ENCODE measurements at places on chromosomes 6 and 20.

GRCh38 chr6:129183681-129184301 is 300.9 kb downstream of the LAMA2 start:
- peak; percentile 33 for DNase-seq

- no peak for DNase-seq
Observed at GRCh38 chr6:138443979-138444378, 40.0 kb downstream of the HEBP2 start.

GRCh38 chr20:59988141-59988540 is 29.9 kb downstream of the CDH26 start:
- no peak for DNase-seq

GRCh38 chr6:134539865-134540323 is 222.0 kb upstream of the SGK1 start:
- DNase-seq: no peak

- no peak for DNase-seq
Observed at GRCh38 chr20:36066777-36067176, 87.8 kb upstream of the EPB41L1 start.

DNA sequence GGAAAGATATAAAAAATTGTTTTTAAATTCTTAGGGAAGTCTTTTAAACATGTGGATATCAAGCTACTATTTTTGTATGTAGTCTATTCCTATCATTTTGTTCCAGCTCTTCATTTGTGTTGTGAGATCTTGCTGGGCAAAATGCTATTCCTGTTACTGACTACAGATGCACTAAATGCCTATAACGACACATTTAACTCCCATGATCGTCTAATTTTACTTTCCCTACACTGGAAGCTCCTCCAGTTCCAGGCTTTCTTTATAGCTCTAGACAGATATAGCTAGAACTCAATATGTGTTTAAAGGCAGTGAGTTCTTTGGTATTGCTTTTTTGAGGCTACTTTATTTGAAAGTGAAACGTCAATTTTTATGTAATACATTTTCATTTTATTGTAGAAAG is 971.5 kb upstream of the CITED2 start:
- DNase-seq: no peak

- no peak for DNase-seq
Observed at GRCh38 chr6:137005073-137005472, 39.7 kb downstream of the IL20RA start.

GRCh38 chr20:52852714-52853113 is 119.4 kb upstream of the TSHZ2 start:
- peak; percentile 84 for DNase-seq

DNA sequence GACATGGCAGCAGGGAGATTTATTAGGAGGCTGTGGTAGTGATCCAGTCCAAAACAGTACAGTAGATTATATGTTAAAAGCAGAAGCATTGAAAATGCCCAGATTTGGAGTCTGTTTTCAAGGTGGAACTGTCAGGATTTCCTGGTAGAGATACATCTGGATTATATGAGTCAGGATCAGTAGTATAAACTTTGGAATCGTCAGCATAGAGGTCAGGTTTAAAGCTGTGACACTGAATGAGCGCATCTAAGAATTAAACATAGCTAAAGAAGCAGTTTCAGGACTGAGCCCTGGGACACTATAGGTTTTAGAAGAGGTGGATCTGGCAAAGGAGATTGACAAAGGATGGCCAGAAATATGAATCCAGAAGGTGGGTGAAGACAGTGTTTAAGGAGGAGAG is 60.4 kb downstream of the RNF144B start:
- DNase-seq: no peak

DNA sequence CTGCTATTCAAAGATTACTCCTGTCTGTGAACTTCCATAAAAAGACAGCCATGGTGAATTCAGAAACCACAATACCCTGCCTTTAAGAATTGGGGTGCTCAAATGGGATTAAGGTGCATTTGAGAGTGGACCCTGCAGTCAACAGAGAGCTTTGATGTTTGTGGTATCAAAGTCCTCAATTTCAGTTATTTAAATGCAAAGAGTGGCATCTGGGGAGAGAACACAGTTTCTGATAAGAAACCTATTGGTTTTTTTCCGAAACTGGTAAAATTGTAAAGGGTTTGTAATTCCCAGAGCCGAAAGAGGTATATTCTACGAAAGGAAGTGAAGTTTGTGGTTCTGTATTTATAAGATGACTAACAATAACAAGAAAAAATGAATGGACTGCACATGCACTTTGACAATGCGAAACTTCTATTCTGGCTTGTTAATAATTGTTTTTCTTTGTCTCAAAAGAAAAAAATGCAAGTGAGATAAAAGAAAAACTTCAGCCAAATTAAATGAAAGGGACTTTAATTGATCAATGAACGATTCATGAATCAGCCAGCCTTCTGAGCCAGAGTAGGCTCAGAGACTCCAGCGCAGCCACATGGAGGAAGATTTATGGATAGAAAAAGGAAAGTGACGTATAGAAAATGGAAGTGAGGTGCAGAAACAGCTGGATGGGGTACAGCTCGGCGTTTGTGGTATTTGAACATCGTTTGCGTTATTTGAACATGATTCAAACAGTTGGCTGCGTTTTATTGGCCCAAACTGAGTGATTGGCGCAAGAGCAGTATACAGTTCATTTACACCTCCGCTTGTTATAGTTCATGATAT is 70.5 kb upstream of the DUSP22 start:
- no peak for DNase-seq

- no peak for DNase-seq
Observed at GRCh38 chr20:46089167-46089416, 670 bp downstream of the NCOA5 start.

GRCh38 chr6:149905371-149905910 is 7.5 kb upstream of the RAET1E start:
- no peak for DNase-seq

GRCh38 chr6:27492631-27493190 is 19.8 kb upstream of the ZNF184 start:
- DNase-seq: no peak

GRCh38 chr6:45806172-45806571 is 209.5 kb downstream of the CLIC5 start:
- DNase-seq: no peak

- no peak for DNase-seq
Observed at GRCh38 chr6:19067165-19067564, 680.0 kb downstream of the RNF144B start.

DNA sequence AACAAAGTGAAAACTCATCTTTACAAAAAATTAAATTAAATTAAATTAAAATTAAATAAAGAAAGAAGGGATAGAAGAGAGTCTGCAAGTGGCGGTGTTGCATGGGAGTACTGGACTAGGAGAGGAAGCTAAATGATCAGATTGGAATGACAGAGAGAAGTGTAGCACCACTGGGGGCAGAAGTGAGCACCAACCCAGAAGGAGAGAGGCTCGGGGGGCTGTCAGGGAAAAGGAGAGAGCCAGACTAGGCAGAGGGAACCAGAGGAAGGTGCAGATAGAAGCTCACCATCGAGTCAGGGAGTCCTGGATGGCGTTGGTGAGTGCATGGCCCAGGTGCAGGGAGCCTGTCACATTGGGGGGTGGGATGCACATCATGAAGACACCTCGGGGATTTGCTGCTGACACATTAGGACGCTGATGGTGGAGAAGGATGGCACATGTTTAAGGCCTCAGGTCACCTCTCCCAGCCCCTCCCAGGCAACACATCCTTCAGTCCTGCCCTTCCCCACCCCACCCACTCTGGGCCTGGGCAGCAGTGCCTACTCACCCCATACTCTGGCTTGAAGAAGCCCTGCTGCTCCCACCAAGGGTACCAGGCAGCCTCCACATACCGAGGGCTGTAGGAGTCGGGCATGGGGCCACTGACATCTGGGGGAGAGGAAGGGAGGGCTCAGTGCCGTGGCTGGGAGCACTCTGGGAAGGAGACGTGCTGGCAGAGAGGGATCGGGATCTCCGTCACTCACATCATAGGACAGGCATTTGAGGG is 4.0 kb downstream of the VARS1 start:
- peak; percentile 60 for DNase-seq

GRCh38 chr6:16338577-16339264 is 100.3 kb downstream of the GMPR start:
- peak; percentile 97 for DNase-seq

DNA sequence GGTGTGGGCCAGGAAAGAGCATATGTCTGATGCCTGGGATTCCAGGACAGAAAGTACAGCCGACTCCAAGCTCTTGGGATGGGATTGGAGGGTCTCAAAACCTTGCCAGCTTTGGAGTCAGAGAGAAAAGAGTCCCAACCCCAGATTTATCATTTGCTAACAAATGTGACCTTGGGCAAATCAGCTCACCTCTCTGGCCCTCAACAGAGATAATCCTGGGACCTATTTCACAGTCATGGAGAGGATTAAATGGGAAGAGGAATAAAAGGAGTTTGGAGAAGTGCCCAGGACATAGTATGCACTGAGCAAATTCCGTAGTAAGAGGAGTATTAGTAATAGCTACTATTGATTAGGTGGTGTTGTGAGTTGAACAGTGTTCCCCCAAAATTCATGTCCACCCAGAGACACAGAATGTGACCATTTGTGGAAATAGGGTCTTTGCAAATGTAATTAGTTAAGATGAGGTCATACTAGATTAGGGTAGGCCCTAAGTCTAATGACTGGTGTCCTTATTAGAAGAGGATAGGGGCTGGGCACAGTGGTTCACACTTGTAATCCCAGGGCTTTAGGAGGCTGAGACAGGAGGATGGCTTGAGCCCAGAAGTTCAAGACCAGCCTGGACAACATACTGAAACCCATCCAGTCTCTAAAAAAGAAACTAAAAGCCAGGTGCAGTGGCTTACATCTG is 17.1 kb downstream of the RIPOR3 start:
- DNase-seq: no peak

DNA sequence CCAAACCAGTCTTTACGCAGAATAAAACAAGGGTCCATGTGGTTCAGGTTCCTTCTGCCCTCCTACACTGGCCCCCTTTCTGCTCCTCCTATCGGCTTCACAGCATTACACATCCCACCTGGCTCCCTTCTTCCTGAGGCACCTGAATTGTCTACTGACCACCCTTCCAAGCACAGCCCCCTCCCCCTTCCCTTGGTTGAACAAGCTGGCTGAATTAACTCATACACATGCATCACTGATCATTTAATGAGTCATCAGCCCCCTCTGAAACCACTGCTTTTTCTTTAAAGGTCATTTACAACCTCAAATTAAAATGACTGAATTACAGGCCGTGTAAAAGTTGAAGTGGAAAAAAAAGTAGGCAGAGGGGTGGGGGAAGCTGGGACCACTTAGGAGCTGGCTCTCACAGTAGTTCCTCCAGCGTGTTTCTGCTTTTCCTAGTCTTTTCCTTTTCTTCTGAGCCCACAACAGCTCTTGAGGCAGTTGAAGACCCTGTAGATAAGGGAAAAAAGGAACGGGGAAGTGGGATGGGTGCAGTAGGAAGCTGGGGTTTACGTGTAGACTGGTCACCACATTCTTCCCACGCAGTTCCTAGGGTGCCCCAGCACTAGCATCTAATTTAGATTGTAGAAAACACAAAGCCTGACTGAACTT is 67.6 kb downstream of the FYN start:
- DNase-seq: no peak

DNA sequence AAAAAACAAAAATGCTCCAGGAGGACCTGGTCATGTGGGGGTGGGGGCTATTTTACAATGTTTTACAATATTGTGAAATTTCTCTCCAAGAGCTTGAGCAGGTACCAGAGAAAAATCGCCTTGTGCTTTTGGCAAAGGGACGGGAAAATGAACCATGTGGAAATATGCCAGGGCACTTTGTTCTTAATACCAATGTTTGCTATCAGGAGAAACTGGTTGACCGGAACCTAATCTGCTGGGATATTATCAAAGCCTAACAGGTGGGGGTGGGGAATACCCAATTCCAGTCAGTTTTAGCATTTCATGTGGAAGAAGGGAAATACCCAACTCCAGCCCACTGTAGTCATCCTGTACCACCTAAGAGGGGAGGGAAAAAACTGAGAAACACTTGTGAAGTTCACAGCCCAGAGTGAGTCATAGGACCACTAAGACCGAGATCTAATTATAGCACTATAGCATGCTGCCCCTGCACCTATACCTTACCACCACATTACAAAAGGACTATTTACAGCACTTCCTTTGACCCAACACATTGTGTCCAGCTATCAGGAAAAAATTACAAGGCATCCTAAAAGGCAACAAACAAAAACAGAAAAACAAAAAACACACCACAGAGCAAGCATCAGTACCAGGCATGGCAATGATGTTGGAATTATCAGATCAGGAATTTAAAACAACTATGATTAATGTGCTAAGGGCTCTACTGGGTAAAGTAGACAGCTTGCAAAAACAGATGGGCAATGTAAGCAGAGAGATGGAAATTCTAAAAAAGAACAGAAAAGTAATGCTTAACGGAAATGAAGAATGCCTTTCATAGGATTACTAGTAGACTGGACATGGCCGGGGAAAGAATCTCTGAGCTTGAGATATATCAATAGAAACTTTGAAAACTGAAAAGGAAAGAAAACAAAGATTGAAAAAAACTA is 84.1 kb upstream of the POPDC3 start:
- DNase-seq: no peak

GRCh38 chr6:49553384-49553783 is 2.9 kb downstream of the C6orf141 start:
- DNase-seq: no peak

DNA sequence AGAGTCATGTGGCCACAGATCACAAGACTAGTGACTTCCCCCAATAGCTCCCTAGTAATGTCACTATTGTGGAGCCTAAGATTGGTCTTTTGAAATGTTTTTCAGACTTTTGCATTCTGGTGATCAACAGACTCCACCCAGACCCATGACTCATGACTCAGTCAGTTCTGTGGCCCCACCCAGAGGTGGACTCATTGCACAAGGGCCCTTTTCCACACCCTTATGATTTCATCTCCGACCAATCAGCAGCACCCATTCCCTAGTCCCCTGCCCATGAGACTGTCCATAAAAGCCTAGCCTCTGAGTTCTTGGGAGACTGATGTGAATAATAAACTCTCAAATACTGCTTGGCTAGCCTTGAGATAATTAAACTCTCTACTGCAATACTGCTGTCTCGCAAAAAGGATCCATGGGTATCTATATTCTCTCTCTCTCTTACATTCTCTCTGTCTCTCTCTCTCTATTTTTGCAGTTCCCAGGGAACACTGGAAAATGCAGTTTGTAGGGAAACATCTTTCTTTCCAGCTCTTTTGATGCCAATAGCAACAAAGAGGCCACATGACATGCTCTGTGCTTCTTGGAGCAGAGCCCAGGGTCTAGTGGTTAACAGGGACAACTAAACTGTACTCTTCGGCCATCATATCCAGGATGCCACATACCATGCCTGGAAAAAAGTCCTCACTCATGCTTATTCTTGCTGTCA is 71.3 kb upstream of the IYD start:
- DNase-seq: no peak

- DNase-seq: no peak
Observed at GRCh38 chr6:167807756-167808155, 19.0 kb upstream of the AFDN start.

- DNase-seq: no peak
Observed at GRCh38 chr6:38241200-38241871, 398.4 kb downstream of the BTBD9 start.

- DNase-seq: no peak
Observed at GRCh38 chr20:35508493-35509218, 20.8 kb downstream of the C20orf173 start.

Data from umbilical cord (tissue), 2 donors.